ENCODE measurements at places on chromosomes 5 and 9. TPM values are rescaled to one million over a fixed set of nuclear protein-coding genes. Genes with fewer than 3 reads are reported as not detected.

DNA sequence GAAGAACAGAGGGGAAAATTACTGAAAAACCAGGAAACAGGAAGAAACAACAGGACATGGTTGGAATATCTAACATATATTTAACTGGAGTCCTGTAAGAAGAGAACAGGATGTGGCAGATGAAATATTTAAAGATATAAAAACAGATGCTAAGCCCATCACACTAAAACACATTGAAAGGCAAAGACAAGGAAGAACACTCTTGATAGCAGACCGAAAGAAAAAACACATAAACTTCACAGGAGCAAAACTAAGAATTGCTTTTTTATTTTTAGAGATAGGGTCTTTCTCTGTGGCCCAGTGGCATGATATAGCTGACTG, 324.4 kb upstream of the ARRDC3 start:
- DNase-seq: no peak

DNA sequence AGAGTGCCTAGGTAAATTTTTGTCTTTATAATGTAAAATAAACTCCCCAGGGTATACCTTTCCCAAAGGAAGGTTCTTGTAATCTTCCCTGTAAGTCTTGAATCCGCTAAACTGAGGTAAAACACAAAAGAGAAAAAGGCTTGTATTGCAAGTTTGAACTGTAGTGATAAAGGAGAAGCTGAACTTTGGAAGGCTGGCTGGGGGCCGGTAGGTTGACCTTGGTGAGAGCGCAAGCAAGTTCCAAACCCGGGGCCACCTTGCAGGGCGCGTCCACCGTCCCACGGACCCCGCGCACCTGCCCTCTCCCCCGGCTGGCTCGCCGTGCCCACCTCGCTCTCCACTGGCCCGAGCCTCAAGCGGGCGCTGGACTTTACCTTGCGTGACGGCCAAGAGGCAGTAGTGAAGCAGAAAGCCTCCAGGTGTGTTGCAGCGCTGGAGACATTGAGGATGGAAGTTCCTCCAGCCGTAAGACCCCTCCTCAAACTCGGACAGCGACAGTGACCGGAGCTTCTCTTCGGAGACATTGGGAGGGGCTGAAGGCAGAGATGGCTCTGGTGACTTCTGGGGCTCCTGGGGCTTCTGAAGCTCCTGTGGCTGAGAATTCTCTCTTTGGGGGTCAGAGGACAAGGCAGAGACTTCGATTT, 428 bp downstream of the SLCO4C1 start:
- no peak for DNase-seq

DNA sequence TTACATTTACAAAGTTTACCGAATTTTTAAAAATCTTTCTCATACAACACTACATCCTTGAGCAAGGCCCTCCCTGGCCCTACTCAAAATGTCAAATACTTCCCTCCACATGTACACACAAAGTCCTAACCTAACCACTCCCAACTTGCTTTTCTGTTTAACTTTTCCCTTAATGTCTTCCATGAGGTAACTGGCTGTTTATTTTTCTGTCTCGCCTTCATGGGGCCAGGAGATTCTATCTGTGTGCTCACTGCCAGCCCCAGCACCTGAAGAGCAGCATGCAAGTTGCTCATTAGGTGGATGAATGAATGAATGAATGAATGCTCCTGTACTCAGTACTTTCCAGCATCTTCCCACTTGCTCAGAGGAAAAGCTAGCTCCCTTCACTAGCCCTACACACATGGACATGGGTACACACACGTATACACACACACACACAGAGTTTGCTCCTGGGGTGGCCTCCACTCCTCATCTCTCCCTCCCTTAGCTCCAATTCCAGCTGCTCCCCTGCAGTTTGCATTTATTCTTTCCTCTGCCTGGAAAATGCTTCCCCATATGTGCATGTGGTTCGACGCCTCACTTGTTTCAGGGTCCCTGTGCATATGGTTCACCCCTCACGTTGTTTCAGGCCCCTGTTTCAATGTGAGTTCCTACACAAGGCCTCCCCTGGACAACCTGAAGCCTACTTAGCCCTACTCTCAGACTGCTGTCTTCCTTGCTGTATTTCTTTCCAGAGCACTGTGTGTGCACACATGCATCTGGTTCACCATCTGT, 165.2 kb downstream of the ROR2 start:
- DNase-seq: peak; percentile 10

GRCh38 chr9:83800236-83801033, 17.1 kb downstream of the GKAP1 start:
- no peak for DNase-seq

The TRIM36 gene
- total RNA-seq: 0.63 TPM

The DROSHA gene
- total RNA-seq: 60.9 TPM

GRCh38 chr5:61951295-61951694, 354.7 kb upstream of the KIF2A start:
- no peak for DNase-seq

GRCh38 chr5:71533615-71534014, 53.5 kb upstream of the MCCC2 start:
- DNase-seq: no peak

The DPYSL3 gene
- total RNA-seq: 78.0 TPM

GRCh38 chr5:50763846-50764245, 97.4 kb downstream of the PARP8 start:
- DNase-seq: no peak

DNA sequence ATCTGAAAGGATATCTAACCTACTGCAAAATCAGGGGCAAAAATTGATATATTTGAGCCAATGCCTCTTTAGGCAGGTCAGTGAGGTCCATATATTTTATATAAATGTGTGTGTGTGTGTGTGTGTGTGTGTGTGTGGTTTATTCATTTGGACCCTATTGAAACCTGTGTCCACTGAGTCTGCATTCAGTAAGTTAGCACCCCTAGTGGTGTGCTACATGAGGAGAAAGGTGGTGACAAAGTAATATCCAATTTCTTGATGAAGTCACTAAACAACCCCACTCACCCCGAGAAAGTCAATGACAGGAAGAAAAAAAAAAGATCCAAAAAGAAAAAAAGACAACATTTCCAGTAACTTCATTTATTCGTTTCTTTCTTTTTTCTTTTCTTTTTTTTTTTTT, 4.1 kb downstream of the FBXW11 start:
- no peak for DNase-seq
